Stimulated activated CD4-positive, alpha-beta T cell treated with anti-CD3 and anti-CD28 coated beads, Interleukin-1b, Interleukin-23, amount 100 ng/mL, for 24 hours (primary cell): ENCODE measurements at places on chromosomes 6 and 20.

DNA sequence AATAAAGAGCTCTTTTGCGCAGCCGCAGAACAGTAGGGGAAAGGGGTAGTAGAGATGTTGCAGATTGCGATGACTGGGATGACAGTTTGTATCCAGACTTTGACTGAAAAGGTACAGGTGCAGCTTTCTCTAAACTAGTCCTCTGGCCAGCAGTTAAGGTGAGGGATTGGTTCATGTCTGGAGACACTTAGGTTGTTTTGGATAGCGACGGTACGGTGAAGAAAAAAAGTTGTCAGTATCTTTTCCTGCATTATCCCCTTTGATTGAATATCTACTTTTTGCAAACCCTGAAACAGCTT is 537 bp downstream of the PRR3 start:
- DNase-seq, result no peak

- no peak for DNase-seq
Observed at GRCh38 chr6:79544939-79545450, 7.8 kb upstream of the LCA5 start.

DNA sequence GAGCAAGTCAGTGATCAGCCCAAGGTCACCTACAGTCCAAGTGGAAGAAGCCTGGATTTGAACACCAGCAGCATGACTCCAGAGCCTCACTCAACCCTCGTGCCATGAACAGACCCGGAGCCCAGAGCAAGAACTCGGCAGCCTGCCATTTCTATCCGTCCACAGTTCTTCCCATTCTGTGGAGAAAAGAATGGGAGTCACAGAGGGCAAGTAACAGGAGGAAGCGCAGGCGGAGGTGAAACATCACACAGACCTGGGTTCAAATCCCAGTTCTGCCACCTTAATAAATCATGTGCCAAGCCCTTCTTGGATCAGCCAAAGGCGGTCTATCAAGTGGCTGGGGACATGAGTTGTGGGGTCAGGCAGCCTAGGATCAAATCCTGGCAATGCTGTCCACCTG is 4.3 kb downstream of the PREX1 start:
- no peak for DNase-seq

DNA sequence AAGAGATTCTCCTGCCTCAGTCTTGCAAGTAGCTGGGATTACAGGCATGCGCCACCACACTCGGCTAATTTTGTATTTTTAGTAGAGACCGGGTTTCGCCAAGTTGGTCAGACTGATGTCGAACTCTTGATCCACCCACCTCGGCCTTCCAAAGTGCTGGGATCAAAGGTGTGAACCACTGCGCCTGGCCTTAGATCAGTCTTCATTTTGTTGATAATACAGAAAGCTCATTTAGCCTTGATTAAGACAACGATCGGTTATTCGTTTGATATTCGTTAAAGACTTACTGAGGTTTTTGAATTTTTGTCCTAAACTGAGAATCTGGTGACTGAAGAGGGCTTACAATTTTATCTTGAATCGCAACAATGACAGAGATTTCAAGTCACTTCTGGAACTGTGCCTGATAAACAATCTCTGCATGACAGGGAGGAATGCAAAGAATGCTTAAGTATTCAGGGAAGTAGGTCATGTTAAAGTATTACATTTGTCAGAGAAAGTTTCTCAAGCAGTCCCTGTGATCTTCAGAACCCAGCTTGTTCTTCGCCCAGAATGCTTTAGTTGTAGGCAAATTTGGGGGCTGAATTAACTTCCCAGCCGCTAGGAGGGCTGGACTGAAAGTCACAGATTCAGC is 14.8 kb downstream of the AKAP12 start:
- no peak for DNase-seq

DNA sequence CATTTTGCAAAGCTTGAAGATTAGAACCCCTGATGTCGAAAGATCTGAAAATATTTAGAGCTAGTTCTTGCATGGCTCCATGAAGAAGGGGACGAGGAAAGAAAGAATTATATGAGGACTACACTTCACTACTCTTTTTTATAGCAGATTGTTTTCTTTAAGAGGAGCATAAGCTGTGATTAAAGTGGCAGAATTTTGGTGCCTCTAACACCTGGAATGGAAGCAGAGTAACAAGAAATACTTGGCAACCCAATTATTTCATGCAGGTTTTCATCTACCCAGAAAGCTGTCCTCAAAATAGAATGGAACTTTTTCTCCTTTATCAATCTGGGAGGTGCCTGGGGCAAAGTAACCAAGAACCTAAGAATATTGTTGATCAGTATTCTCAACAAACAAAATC is 4.0 kb downstream of the METTL24 start:
- DNase-seq, result no peak

DNA sequence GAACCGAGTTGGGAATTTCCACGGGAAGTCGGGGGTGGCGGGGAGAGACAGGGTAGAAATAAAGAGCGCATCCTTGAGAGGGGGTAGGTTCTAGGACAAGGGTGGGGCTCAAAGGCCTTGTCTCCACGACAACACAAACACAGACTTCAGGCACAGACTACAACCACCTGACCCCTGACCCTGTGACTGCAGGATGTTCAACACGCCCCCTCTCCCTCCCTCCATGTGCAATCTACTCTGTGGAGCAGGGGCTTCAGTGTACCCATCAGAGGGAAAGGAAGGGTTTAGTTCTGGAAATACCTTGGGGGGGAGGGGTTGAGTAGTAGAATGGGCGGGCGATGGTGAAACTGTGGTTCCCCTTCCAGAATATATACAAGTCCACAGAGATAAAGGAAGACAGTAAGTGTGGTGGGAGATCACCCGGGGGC is 651 bp upstream of the TAPBP start:
- DNase-seq, result peak; percentile 39

GRCh38 chr6:36772397-36772796 is 66.8 kb downstream of the CPNE5 start:
- DNase-seq, result no peak

GRCh38 chr20:16624106-16624505 is 50.9 kb upstream of the KIF16B start:
- no peak for DNase-seq

DNA sequence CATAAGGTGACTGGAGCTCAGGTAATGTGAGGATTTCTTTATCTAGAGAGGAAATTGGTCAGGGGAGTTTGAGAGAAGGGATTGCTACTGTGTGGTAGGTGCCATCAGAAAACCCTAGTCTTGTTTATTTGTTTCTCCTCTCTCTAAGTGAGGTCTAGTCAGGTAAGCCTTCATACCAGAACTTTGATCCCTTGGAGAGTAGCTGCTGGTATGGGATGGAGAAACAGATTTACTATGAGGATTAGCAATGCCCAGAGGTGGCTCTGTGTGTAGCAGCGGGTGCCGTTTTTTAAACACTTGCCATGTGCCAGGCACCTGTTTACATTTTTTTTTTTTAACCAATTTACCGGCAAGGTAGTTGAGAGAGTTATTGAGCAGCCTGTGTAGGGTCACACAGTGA is 19.5 kb downstream of the CMTR1 start:
- DNase-seq, result no peak

- DNase-seq, result no peak
Observed at GRCh38 chr6:20427856-20428255, 26.2 kb downstream of the E2F3 start.

DNA sequence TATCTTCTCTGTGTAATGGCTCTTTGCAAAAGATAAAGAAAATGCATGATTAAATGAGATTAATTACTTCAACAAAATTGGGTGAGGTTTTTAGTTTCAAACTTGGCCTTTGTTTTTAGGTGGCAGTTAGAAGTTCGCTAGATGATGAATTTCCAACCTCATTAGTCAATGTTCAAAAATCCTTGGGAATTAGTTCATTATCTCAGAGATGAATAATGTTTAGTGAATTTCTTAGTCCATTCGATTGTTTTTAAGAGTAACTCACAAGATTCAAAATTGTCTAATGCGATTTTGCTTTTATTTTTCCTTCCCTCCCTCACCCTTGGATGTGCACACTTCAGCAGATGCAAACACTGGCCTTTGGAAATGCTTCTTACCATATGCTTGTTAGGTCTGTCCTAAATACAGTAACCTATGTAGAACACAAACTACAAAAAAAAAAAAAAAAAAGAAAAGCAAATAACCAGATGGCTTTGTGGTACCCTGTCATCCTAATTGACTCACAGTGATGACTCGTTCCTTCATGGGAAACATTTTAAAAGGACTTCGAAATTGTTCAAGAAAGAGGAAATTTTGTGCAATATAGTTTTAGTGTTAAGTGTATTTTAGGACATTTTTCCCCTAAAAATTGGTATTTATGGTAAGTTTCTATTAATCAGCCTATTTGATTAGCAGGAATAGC is 66.7 kb downstream of the FAM229B start:
- no peak for DNase-seq
